ENCODE measurements at places on chromosomes 1 and 21.

- no peak for DNase-seq
These were observed 82.6 kb downstream of the EVA1C start for GRCh38 chr21:32494934-32495709.

DNA sequence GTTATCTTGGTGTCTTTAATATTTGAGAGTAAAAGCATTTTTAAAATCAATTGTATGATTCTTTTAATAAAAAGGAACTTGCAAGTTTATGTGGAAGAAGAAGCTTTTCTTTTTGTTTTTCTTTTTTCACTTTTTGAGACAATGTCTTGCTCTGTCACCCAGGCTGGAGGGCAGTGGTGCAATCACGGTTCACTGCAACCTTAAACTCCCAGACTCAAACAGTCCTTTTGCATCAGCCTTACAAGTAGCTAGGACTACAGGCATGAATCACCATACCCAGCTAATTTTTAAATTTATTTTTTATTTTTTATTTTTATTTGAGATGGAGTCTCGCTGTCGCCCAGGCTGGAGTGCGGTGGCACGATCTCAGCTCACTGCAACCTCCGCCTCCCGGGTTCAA, 34.1 kb downstream of the CMPK1 start:
- no peak for DNase-seq

GRCh38 chr1:94651076-94651475, 109.5 kb upstream of the F3 start:
- DNase-seq, result no peak

DNA sequence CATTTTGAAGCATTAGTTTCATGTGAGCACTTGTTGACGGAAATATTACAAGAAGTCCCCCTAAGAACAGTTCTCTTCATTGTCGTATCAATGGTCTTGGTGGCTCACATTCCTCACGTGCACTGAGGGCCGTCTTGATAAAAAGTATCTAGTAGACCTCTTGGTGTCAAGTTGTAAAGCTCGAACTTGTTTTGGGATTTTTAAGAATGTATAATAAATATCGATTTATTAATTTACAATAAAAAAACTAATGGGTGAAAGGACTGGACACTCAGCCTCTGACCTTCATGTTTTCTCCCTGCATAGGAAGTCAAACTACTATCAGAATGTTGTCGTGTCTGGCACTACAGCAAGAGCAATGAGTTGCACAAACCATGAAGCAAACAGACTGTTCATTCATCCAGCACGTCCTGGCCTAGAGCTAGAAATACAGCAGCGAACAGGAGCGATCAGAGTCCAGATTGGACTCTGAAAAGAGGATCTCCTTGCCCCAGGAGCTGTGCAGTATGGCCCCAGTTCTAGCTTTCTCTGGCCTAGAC, 319.2 kb downstream of the SMYD3 start:
- DNase-seq, result no peak

GRCh38 chr21:36464590-36464989, 15.3 kb downstream of the CLDN14 start:
- DNase-seq, result no peak

- no peak for DNase-seq
These were observed 6.0 kb downstream of the STMN1 start for GRCh38 chr1:25900219-25900618.

GRCh38 chr1:85571828-85572227, 8.7 kb upstream of the CCN1 start:
- no peak for DNase-seq
